ENCODE measurements at places on chromosomes 16 and 17. TPM values are rescaled to one million over a fixed set of nuclear protein-coding genes. Genes with fewer than 3 reads are reported as not detected.

The FOXF1 gene
- total RNA-seq: 0.26 TPM

DNA sequence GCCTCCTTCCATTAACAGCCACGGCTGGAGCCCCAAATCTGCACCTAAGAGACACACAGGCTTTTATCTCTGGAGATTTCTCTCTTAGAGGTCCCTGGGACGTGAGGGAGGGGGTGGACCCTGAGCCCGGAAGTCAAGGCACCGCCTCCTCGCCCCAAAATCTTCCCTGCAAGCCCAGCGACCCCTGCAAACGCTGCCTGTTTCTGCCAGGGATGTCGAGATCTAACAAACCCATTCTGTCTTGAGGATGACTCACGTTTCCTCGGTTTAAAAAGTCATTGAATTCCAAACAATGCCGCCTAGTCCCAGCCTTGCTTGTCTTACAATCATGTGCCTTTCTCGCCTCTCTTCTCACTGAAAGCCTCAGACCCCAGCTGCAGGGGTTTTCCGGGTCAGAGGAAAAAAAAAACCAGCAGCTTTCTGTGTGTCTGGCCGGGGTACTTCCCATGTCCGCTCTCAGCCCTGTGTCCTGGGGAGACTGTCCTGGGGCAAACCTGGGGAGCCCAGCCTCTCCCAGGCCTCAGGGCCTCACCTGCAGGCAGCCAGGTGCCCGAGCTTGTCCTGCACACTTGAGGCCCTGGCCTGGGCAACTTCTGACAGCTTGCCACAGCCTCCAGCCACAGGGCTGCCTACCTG, 15.4 kb downstream of the ARL2BP start:
- DNase-seq: no peak

DNA sequence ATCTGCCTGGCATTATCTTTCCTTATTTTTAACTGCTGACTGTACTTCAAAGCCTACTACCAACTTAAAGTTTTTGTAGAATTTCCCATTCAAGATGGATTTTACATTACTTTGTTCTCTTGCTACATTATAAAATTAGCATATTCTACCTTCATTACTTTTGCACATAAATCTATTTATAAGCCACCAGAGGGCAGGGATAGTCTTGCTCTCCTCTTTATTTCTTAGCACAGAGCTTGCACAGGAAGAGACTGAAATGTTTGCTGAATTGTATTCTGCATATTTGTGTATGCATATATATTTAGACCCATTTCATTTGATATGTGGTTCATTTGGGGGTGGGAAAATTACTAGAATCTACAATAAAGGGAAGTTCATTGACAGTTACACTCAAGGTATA, 108.0 kb downstream of the SKAP1 start:
- DNase-seq: no peak

DNA sequence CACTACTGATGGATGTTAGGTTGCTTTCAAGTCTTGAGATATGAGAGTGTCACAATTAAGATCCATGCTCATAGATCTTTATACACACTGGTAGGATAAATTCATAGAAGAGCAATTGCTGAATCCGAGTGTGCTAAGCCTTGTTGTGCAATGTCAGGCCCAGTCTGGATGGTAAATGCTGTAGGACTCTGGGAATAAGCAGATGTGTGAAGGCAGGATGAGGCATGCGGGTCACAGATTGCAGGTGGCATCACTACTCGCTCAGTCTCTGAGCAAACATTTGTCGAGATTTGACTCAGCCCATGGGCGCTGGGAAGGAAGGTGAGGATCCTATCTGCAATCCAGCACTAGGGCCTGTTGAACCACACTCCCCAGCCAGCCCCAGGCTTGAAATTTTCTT, 40.7 kb downstream of the TMEM186 start:
- DNase-seq: no peak

GRCh38 chr16:70682239-70683145, 3.4 kb downstream of the MTSS2 start:
- no peak for DNase-seq

- peak; percentile 68 for DNase-seq
Observed at GRCh38 chr16:88686439-88687253, at the start of gene SNAI3. SNAI3 (minus strand) TSS chr16:88686507; CDS start chr16:88686406, 101 bp downstream.

DNA sequence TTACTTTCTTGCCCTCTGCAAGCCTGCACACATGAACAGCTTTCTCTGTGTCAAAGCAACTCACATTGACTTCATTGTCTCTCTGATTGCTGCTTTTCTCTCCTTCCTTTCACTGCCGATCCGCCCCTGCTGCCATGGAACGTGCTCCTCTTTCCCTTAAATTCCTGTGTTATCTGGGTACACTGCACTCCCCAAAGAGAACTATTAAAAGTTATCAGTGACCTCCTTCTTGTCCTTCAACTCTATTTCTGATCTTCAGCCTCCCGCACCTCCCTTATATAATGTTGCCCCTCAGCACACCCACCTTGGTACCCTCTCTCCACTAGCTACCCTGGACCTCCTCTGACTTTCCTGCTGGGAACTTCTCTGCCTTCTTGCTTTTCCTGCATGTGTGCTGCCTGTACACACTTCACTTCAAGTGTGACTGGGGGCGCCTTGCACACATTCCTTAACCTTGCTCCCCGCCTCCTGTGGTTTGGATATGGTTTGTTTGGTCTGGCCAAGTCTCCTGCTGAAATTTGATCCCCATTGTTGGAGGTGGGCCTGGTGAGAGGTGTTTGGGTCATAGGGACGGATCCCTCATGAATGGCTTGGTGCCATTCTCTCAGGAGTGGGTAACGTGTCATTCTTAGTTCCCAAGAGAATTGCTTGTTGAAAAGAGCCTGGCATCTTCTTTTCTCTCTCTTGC, 26.7 kb upstream of the PMP22 start:
- DNase-seq: no peak

DNA sequence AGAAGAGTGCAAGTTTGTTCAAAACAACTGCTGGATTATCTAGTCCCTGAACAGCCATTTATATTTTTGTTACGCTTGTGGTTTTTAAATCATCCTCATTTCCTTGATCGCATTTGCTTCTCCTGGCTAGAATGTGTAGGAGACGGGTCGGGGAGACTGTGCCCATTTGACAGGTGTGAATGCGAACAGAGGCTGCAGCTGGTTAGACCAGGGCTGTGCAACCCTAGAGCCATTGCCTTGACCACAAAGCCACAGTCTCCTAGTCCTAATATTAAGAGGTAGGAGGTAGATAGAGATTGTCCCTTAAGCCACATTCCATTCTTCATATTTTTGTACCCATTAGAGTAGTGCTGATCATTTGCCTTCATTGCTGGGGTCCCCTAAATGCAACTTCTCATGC, 639.1 kb downstream of the WWOX start:
- no peak for DNase-seq

GRCh38 chr17:79473111-79473875, 137.6 kb downstream of the RBFOX3 start:
- DNase-seq: no peak
